Urothelium cell line (cell line): ENCODE measurements at places on chromosomes 3 and 15.

DNA sequence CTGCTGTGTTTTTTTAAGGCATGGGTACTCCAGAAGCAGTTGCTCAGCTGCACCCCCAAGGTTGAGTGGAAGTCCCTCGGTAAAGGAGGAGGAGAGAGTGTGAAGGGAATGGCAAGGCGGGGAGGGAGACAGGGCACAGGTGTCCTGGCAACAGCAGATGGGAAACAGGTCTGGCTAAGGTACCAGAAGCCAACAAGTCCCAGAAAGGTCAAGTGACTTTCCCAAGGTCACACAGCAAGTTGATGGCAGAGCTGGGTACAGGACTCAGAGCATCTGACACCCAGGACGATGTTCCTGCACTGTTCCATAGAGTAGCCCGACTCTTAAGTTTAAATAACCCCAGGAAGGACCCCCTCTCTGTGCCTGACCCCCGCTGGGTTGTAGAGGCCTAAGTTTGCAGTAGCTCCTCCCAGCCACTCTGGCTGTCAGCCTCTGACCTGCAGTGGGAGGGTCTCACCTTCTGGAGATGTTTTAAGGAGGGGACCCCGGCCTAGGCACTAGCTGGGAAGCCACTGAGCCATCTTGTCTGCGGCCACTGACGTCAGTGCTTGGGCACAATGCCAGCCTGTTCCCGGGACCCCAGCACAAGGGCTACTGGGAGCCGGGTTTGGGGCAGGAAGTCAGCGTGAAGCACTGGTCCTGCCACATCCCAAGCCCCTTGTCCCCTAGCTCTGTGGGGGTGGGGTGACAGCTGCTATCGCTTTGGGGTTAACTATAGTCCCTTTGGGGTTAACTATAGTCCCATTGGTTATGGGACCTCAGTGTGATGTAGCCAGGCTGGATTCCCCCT lies 10.5 kb downstream of the CSK start:
- DNase-seq: no peak

DNA sequence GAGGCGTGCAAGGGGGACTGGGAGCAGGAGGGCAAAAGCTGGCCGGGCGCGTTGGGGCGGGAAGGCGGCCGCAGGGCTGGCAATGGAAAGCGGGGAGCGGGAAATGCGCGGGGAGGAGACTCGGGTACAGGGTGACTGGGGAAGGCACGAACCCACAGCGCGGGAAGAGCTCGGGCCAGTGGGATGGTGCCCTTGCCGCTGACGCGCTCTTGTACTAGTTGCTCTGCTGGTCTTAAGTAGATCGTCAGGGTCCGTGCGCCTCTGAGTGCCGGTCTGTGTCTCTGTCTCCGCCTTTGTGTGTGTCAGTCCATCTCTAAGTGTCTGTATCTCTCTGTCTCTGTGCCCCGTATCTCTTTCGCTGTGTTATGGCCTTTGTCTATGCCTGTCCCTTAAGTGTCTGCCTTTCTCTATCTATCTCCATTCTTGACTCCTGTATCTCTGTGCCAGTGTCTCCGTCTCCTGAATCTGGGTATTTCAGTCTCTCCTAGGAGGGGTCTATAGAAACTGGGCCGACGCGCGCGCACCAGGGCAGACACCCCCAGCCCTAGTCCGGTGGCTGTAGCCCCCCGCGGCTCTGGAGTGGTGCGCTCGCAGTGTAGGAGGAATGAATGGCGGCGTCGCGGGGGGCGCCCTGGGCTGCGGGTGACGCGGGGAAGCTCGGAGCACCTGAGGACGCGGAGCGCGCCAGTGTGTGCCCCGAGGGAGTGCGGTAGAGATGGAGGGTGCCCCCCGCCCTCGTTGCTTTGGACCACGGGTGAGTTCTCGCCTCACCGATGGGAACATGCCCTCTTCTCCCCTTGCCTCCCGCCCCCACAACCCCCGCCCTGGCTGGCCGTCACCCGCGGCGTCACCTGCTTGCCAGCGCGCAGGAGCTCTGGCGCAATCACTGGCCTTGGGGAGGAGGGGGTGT lies 756 bp upstream of the CAMK2N2 start:
- no peak for DNase-seq

DNA sequence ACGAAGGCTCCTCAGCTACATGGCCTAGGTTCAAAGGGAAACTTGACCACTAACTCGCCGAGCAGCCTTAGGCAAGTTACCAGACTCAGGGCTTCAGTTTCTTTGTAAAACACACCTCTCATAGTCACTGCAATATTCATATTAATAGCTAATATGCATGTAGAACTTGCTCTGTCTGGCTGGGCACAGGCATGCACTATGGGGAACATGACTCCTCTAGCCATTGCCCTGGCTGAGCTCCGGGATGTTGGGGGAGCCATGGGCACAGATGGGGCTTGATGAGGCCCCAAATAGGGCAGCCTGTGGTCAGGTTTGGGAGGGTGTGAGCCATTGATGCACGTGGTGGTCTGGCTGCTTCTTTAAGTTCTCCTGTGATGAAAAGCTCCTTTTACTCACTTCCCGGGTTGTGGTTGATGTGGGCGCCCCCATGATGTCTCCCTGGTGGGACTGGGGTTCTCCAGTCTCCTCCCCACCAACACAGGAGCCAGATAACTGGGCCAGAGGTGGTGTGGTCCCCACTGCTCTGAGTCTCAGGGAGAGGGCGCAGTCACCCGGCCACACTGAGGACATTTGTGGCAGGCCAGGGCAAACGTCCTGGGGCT lies 29.4 kb upstream of the DUSP7 start:
- DNase-seq: no peak

DNA sequence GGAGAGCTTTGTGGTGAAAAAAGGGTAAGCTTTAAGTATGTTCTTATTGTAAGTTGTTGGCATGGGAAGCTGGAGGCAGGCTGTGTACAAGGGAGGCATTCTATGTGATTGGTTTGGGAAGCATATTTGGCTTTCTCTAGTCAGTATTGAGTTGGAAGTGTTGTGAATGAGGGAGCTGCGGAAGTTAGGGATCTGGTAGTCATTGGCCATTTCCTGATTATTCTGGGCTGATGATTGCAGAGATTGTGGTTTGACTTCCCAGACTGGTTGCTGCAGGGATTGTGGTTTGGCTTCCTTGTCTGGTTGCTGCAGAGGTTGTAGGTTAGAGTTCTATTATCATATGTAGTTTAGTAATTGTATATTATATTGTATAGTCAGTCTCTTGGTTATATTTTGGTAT lies 21.0 kb downstream of the STXBP5L start:
- DNase-seq: no peak
